ENCODE measurements at places on chromosomes 5 and 9.

DNA sequence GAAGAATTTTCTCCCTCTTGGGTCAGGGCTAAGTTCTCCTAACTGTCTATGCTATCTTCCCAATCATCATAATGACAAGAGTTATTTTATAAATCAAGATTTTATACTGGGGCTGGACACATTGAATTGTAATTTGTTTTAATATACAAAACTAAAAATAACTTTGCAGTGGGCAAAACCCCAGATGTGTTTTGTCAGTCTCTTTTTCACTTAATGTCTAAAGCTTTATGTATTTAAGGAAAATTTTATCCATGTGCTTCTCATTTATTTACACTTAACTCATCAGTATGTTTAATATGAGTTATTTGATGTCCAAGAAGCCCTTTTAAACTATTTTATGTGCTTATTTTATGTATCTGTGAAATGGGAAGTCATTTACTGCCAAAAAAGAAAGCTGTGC is 362.8 kb upstream of the ADAMTSL1 start:
- DNase-seq: no peak

DNA sequence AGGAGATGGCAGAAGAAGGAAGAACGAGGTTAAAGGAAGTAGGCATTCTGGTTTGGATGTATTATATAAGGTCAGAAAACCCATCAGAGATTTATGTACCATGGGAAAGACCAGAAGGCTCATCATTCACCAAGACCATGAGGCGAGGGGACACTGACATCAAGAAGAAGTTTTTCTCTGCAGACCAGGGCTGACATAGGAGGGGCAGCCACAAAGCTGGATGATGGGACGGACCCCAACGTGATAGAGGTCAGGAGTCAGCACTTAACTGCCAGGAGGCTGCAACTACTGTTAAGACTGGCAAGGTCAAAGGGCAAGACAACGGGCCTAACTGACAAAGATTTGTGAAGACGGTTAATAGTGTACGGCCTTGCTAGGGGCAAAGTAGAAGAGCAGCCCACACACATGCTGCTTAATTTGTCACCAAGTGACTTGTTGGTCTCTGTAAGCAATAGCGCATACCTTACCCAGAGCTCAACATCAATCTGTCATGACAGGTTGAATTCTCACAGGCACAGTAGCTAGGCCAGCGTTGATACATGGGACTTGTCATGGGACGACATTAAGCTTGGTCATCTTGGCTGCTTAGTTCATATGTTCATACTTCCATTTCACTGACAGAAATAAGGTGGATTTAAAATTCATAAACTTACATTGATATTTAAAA is 579.7 kb upstream of the CDH10 start:
- no peak for DNase-seq

GRCh38 chr5:14129123-14129522 is 14.0 kb upstream of the TRIO start:
- DNase-seq: no peak

- DNase-seq: no peak
Measured at GRCh38 chr9:74281674-74282073, 215.5 kb upstream of the RORB start.

DNA sequence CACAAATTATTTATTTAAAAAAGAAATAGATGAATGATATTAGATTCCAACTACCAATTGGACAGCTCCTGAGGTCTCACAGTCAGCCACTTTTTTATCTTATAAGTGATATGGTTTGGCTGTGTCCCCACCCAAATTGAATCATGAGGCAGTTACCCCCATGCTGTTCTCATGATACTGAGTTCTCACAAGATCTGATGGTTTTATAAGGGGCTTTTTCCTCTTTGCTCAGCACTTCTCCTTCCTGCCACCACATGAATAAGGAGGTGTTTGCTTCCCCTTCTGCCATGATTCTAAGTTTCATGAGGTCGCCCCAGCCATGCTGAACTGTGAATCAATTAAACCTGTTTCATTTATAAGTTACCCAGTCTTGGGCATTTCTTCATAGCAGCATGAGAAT is 12.9 kb downstream of the NLN start:
- no peak for DNase-seq

GRCh38 chr5:34600118-34600493 is 56.0 kb upstream of the RAI14 start:
- no peak for DNase-seq

Measured in activated naive CD4-positive, alpha-beta T cell treated with anti-CD3 and anti-CD28 coated beads, Interleukin-2, amount 50 U/mL, for 16 hours (primary cell).